ENCODE measurements at places on chromosomes 1 and 21.

DNA sequence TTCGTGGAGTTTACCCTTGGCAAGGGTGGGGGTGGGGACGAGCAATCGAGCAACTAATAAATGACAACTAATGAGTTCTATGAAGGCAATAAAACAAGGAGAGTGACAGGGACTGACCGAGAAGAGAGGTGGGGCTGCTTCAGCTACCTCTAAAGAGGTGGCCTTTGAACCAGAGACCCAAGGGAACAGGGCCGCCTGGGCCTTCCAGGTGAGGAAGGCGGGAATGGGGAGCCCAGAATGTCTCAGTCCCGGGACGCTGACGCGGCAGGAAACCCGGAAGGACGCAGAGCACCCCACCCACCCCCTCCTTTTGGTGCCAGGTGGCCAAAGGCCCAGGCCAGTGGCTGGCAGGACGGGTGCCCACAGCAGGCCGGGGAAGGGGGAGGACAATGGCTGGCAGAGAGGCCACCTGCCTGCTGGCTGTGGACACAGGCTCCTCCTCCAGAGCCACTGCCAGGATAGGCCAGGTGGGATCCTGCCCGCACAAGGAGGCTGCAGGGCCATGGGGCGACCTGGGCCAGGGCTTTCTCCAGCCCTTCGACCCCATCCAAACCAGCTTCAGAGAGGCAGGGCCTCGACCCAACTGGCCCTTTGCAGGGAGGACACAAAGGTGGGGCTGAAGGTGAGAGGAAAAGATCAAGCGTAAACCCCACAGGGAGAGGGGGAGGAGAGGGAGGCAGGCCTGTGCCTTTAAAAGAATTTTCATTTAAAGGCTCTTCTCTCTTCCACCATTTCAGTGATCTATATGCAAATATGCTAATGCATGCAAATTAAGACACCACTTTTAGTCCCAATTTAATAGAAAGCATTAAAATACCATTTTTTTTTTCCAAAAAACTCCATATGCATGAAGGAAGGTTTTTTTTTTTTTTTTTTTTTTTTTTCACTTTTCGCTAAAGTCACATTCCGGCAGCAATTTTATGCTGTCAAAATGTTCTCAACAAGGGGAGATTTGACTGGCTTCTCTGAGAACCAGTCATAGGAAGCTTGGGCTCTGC is 58.1 kb downstream of the CASZ1 start:
- DNase-seq: no peak

DNA sequence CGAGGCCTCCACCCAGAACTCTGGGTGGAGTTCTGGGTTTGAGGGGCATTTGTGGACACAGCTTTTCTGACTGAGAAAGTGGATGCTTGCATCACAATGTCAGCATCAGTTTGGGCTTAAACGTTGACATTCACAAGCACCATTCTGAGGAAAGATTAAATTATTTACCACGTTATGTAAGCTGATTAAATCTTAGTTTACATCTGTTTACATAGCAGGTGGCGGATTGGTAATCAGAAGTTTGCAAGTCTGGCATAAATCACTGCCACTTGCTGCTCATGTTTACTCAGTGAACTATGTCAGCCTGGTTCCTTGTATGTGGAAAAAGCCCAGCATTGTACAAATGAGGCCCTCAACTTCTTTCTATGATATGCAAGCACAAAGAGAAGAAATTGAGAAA is 310.1 kb downstream of the PAPPA2 start:
- DNase-seq: no peak

GRCh38 chr1:77370583-77371306 is 88.9 kb downstream of the AK5 start:
- peak; percentile 86 for DNase-seq

GRCh38 chr1:206608108-206608698 is 4.1 kb downstream of the EIF2D start:
- peak; percentile 57 for DNase-seq

DNA sequence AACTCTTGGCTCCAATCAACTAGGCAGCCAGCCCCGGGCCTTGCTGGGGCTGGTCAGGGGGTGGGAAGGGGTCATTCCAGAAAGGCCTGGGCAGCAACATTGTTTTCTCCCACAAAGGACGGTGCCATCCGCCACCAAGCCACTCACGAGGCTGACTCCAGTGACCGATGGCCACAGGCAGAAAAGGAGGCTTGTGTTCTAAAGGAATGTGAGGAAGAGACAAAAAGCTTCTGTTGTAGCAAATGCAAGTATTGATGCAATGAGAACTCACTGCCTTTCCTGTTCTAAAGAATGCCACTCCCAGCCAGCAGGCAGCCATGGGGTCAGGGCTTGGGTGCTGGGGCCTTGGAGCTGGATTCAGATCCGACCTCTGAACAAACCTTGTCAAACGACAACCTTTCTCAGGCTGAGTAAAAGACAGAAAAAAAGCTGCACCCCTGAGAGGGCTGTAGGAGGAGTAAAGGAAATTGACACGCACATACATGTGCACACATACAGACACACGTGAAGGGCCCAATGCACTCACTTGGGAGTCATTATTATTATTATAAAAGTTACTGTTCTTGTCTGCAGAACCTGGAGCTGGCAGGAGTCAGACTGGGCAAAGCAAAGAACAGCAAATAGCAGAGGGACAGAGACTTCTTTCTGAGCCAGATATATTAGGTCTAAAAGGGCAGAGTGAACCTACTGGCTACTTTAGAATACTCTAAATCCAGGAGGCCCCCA is 13.9 kb upstream of the PRMT2 start:
- peak; percentile 57 for DNase-seq
